Posterior vena cava (tissue), 2 donors: ENCODE measurements at places on chromosomes 4 and X.
A peak's percentile ranks its signal among the peaks of the same experiment; 100 is the strongest.

GRCh38 chrX:49191574-49192011, 5.4 kb upstream of the PRICKLE3 start:
- DNase-seq, result no peak

DNA sequence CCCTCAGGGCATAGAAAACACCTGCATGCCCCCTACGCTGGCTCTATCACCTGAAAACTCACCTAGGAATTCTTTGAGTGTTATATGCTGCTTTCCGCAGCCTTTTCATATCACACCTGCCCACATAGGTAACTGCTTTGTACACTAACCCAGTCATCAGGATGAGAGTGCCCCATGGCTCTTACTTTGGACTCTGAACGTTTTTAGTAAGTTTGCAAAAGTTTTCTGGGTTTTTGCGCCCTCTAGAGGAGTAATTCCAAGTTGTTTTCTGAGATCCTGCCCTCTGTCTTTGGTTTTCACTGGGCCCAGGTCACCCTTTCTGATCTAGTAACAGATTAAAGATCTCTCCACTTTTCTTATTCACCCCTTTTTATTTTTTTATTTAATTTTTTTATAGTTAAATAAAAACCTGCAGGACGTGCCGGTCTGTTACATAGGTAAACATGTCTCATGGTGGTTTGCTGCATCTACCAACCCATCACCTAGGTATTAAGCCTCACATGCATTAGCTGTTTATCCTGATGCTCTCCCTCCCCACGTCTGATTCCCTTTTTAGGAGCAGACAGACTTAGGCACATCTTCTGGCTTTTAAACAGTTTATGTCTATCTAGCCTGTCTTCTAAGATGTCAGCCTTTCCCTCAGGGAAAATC, 139.2 kb downstream of the NWD2 start:
- no peak for DNase-seq

- no peak for DNase-seq
These were observed 748.0 kb downstream of the PCDH18 start for GRCh38 chr4:136784326-136784725.

DNA sequence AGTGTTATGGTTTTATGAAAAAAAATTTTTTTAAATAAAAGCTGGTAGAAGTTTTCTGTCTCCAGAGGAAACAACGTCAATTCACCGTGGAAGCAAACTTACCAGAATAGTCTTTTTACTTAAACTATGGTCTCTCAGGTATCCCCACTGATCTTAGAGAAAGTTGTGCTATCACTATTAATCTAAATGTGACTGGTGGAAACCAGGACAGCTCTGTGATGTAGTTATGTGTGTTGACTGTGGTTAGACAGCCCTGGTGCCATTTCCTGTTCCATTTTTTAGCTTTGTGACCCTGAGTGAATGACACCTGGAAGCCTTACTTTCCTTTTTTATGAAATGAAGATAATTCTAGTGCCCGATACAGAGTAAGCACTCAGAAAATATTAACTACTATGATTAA, 111.8 kb upstream of the HUWE1 start:
- no peak for DNase-seq

- DNase-seq, result no peak
These were observed 20.8 kb downstream of the ATP5ME start for GRCh38 chr4:653080-653821.

DNA sequence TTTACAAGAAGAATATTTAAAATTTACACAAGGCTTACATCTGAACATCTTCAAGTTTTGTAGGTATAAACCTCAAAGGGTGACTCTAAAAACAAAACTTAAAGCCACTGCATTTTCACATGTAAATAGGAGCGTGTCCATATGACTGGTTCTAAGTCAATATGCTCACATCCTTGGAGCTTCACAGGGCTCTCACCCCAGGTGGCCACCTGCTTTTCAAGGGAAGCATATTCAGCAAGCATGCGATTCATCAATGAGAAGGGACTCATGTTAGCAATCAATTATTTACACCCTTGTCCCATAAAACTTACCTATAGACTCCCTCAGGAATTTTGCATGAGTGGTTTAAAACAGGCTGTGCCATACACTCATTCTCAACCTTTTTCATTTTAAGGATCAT, 17.8 kb upstream of the KLHL34 start:
- DNase-seq, result no peak

GRCh38 chr4:47531241-47531953, 46.3 kb downstream of the ATP10D start:
- no peak for DNase-seq

DNA sequence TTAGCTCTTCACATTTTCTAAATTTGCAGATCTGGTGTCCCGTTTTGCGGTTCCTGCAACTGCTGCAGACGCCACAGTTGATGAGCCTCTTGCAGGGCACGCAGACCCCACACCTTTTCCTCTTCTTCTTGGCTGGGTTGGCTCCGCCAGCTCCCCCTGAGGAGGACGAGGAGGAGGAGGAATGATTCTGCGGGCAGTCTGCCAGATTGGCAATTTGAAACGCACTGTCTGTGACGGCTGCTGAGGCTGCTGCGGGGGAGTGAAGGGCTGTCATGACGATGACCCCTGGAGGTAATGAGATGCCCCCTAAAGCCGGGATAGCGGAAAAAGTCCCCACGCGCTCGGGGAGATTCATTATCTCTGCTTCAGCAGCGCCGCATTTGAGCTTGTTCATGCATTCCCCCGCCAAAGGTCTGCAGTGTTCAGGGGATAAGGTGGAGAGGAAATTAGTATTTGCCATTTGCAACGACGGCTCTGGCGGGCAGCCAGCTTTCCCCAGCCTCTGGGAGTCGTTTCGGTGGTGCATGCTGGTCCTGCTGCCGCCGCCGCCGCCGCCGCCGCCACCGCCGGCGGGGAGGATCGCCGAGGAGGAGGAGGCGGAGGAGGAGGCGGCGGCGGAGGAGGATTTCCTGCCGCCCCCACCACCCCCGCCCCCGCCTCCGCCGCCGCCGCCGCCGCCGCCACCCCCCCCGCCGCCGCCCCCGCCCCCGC, 3.8 kb downstream of the CXXC4 start:
- peak; percentile 91 for DNase-seq

DNA sequence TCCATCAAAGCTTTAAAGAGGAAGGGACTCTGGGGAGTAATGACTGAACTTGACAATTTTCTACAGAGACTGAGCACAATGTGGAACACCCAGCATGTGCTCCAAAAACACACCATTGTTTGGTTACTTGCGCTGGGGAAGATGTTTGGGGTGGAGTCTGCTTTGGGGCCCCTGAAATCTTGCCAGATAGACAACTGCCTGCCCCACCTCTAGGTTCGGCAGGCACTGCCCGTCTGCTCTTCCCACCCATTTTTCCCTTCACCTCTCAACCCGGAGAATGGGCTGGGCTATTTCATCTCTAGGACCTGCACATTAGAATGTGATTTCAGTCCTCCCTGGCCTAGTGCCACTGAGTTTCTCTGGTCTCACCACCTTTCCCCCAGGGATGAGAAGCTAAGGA, 41.9 kb downstream of the TSC22D3 start:
- no peak for DNase-seq
